ENCODE measurements at places on chromosomes 6 and 20.

GRCh38 chr6:80464901-80465300, 358.4 kb downstream of the BCKDHB start:
- no peak for DNase-seq

DNA sequence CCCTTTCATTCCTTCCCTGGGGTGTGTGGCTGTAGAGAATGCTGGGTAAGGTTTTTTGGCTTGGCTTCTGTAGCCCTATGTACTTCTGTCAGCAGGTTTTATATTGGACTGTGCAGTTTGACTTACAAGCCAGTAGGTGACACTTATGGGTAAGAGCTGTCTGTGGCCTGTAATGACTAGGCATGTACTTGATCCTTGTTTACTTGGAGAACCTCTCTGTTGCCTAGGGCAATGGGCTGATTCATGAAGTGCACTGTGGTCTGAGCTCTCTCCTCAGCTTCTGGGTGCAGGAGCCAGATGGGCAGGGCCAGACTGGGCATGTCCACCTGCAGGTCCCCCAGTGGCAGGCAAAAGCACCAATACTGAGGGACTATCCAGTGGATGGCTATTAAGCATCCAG, 544.6 kb downstream of the ADGRB3 start:
- DNase-seq, result no peak

- no peak for DNase-seq
These were observed 24.5 kb downstream of the TSPYL4 start for GRCh38 chr6:116229287-116229913.

DNA sequence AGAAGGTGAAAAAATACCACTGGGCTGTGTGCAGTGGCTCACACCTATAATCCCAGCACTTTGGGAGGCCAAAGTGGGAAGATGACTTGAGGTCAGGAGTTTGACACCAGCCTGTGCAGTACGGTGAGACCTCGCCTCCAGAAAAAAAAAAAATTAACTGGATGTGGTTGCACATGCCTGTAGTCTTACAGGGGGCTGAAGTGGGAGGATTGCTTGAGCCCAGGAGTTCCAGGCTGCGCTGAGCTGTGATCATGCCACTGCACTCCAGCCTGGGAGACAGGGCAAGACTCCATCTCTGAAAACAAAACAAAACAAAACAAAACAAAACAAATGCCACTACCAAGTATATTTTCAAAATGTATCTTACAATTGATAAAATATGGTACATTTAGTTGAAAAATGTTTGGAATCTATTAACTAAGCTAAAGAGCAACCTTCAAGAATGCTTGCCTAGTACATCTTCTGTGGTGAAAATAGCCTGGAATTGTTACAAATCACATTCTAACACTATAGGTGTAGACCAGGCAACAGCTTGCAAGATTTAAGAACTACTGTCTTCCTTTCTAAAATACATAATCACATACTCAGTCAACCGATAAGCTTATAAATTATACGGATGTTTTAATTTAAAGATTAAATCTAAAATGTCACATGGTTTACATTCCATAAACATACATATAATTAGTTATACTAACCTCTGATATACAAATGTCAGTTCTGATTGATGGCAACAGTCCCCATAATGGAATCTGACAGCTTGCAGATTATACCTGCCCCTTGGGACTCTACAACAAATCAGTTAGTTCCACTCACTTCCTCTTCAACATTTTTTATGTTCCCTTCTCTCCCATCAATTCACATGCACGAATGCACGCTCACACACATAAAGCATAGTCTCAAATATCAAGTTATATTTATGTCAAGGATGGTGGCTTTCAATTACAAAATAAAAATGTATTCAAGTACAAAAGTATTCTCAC, 150.8 kb downstream of the ASCC3 start:
- DNase-seq, result no peak

DNA sequence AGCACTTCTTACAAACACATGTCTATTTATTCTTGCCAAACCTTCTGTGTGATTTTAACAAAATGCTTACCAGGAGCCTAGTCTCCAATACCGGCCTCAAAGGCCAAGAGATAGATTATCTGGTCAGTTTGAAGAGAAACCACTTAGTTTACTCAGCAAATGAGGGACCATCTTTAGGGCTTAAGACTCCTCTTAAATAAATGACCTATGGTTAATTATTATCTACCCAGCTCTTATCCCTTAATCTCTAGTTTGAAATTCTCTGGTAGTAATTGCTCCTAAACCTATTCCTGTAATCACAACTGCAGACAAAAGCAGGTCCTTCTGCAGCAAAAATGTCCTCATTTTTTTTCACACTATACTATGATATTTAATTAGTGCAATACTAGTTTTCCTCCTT, 301.8 kb downstream of the KIF16B start:
- DNase-seq, result no peak

- no peak for DNase-seq
These were observed 234.1 kb downstream of the TMEM242 start for GRCh38 chr6:157089258-157089657.

DNA sequence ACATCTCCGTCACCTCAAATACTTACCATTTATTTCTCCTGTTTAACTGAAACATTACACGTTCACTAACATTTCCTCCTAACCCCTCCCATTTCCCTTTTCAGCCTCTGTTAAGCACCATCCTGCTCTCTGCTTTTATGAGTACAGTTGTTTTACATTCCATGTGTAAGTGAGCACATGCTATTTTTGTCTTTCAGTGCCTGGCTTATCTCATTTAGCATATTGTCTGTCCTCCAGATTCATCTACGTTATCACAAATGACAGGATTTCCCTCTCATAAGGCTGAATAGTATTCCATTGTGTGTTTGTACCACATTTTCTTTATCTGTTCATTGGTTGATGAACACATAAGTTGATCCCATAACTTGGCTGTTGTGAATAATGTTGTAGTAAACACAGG, 22.7 kb downstream of the TAF11 start:
- DNase-seq, result no peak

DNA sequence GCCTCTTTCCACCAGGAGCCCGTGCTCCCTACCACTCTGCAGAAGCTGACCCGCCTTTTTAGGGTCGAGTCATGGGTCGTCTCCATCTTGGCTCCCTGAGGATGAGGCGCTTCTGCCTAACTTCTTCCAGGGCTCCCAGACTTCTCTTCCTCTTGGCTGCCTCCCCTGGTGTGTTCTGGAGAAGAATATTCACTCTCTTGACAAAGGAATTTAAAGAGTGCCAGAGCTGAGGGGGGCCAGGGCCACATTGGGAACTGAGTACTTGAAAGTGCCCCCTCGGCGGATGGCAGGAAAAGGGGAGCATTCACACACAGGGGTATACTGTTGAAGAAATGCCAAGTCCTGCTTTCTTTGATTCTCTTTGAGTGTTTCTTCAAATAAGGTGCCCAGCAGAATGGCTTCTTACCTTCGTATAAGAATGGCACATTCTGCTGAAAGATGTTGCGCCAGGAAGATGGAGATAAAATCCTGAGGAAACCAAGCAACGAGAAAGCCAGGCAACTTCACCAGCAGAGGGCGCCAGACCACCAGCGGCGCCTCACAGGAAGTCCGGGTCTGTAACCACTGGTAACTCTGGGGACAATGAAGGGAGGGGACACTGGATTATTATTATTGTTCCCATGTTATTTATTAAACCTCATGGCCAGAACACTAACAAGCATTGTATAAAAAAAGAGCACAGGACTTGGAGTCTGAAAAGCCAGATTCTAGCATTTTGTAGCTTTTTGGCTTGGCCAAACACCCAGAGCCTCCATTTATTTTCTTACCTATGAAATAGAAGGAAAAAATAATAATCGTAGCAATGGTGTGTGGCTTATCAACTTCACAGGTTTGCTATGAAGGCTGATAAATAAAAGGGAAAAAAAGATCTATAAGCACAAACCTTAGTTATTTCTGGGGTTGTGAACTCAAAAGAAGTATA, 176.7 kb downstream of the HACE1 start:
- DNase-seq, result peak; percentile 63

DNA sequence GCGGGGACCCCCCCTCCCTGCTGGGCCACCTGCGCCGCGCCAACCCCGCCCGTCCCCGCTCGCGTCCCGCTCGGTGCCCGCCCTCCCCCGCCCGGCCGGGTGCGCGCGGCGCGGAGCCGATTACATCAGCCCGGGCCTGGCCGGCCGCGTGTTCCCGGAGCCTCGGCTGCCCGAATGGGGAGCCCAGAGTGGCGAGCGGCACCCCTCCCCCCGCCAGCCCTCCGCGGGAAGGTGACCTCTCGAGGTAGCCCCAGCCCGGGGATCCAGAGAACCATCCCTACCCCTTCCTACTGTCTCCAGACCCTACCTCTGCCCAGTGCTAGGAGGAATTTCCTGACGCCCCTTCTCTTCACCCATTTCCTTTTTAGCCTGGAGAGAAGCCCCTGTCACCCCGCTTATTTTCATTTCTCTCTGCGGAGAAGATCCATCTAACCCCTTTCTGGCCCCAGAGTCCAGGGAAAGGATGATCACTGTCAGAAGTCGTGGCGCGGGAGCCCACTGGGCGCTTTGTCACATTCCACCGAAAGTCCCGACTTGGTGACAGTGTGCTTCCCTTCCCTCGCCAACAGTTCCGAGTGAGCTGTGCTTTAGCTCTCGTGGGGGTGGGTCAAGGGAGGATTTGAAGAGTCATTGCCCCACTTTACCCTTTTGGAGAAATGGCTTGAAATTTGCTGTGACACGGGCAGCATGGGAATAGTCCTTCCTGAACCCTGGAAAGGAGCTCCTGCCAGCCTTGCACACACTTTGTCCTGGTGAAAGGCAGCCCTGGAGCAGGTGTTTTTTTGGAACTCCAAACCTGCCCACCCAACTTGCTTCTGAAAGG, 2.1 kb downstream of the VEGFA start:
- DNase-seq, result no peak

GRCh38 chr20:19786311-19786710, 28.3 kb downstream of the RIN2 start:
- no peak for DNase-seq

- no peak for DNase-seq
These were observed 555.6 kb downstream of the CD83 start for GRCh38 chr6:14673201-14673600.

GRCh38 chr20:7673841-7674240, 266.4 kb downstream of the HAO1 start:
- DNase-seq, result no peak

GRCh38 chr6:133106934-133107333, 134.2 kb upstream of the EYA4 start:
- DNase-seq, result no peak

DNA sequence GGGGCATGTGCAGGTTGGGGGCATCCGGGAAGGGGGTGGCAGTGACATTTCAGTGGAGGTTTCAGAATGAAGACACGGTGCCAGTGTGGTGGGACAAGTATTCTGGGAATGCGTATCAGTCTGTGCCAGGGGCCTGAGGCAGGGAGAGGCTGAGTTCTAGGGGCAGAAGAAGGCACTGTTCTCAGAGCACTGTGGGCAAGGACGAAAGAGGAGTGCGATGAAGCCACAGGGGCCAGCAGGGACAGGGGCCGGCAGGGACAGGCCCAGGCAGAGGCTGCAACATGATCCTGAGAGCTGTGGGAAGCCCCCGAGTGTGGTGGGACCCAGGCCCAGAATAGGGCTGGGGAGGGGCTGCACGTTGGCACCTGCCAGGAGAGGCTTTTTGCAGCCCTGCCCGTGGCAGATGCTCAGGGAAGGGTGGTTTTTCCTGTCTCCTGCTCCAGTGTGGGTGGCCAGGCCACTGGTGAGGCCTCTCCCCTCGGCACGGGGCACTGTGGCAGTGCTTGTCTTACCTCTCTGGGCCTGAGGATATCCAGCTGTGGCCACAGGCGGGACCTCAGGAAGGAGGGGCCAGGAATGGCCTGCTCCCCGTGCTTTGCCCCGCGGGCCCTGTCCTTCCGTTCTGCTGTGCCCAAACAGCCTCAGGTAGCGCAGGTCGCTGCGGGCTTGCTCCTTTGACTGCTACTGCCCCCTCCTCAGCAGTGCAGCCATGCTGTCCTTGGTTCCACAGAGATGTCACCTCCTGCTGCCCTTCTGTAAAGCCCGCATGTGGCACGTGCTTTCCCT, 10.0 kb downstream of the ENTPD6 start:
- no peak for DNase-seq

DNA sequence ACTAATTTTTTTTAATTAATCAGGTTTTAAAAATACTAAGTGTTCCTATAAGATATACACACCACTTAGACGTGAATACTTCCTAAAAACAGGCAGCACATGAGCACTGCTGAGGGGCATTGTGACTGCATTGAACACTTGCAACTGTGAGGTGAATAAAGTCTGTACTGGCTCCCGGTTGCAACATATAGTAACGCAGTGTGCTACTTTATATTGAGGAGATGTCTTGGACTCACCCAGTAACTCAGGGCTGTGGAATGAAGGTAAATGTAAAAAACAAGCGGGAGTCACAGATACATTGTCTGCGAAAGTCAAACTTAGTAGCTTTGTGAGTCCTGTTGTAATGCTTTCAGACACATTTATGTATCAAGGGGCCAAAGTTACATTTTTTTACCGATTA, 17.0 kb upstream of the HLA-A start:
- DNase-seq, result no peak

- DNase-seq, result no peak
These were observed 300.4 kb downstream of the LRFN2 start for GRCh38 chr6:40286721-40287120.

DNA sequence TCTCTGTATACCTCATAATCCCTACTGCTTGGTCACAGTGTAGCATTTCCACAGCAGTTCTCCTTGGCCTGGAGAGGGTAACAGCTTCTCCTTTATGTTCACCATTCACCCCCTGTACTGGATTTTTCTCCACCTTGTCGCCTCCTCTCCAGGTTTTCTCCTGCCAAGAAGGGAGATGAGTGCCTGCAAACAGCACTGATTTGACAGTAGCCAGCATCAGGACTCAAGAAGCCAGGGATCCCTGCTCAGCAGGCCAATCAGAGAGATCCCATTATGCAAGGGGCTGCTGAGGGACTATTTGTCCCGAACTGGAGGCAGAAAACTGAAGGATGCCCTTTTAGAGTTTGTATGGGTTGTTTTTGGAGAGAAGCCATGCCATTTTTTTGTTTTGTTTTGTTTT, 68.6 kb upstream of the RIPOR2 start:
- no peak for DNase-seq

GRCh38 chr6:7163661-7164071, 55.9 kb downstream of the RREB1 start:
- DNase-seq, result no peak

DNA sequence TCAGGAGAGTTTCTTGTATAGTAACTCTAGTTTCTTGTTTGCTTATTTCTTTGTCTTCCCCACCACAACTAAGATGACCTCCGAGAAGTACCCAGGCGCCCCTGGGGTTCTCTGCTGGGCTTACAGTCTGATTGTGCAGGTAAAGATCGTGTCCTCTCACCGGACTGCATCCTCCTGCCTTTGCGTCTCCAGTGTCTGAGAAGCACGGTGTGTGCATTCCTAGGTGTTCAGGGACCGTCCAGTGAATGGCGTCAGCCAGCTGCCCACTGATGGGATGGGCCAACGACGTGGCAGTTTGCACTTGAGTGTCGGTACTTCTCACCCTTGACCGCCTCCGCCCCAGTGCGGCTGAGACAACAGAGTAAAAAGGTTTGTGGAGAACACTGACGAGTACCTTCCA, 56.0 kb upstream of the NFATC2 start:
- DNase-seq, result no peak

GRCh38 chr6:3789018-3789895, 37.7 kb upstream of the PXDC1 start:
- no peak for DNase-seq
